ENCODE measurements at places on chromosomes 5 and 9.

- no peak for DNase-seq
Observed at GRCh38 chr9:129682381-129682780, 16.9 kb downstream of the PRRX2 start.

DNA sequence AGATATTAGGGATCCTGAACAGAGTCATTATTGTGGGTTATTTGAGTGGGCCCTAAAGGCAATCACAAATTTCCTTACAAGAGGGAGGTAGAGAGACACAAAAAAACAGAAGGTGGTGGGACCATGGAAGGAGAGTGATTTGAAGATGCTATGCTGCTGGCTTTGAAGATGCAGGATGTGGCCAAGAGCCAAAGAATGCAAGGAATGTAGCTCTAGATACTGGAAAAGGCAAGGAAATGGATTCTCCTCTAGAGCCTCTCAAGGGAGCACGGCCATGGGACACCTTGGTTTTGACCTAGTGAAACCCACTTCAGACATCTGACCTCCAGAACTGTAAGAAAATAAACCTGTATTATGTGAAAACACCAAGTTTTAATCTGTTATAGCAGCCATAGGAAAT, 53.8 kb downstream of the TTC39B start:
- DNase-seq, result no peak

DNA sequence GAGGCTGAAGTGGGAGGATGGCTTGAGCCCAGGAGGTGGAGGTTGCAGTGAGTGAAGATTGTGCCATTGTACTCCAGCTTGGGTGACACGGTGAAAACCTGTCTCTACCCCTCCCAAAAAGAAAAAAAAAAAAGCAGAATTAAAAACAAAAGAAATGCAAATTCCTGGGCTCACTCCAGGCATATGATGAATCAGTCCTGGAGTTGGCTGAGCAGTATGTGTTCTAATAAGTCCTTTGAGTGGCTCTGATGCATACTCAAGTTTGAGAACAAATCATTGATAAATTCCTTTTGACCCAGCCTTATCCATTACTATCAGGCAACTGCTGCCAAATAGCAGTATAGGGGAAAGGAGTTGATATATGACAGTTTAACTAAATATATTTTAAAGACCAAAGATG, 28.3 kb downstream of the UHRF2 start:
- DNase-seq, result no peak

DNA sequence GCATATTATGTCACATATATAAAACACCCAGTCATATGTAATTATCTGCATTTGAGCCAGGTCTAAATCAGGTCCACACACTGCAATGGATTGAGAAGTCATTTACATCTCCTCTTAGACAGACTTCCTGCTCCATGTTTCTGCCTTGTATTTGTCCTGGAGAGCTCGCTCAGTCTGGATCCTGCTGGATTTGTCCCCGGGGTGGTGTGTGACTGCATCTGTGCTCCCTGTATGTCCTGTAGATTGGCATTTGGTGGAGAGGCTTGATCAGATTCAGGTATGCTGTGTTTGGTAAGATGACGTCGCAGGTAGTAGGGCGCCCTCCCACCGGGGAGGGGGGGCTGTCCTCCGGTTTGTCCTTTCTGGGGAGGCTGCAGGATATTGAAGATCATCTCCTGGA, 33.6 kb upstream of the IER5L start:
- DNase-seq, result no peak

- DNase-seq, result no peak
Observed at GRCh38 chr9:131404581-131404980, 10.7 kb downstream of the PRRC2B start.

DNA sequence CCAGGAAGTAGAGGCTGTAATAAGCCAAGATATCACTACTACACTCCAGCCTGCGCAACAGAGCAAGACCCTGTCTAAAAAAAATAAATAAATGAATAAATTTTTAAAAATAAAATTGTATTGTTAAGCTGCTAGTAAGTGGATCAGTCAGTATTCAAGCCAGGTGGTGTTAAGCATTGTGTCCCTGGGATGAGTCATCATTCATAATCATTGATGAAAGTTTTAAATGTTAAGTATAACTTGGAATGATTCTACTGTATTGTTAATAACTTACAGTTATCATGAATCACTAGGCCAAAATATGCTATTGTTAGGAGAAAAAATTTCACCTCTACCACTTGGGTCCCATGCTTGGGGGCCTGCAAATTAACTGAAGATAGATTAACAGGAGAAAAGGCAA, 38.2 kb downstream of the MED10 start:
- DNase-seq, result no peak

DNA sequence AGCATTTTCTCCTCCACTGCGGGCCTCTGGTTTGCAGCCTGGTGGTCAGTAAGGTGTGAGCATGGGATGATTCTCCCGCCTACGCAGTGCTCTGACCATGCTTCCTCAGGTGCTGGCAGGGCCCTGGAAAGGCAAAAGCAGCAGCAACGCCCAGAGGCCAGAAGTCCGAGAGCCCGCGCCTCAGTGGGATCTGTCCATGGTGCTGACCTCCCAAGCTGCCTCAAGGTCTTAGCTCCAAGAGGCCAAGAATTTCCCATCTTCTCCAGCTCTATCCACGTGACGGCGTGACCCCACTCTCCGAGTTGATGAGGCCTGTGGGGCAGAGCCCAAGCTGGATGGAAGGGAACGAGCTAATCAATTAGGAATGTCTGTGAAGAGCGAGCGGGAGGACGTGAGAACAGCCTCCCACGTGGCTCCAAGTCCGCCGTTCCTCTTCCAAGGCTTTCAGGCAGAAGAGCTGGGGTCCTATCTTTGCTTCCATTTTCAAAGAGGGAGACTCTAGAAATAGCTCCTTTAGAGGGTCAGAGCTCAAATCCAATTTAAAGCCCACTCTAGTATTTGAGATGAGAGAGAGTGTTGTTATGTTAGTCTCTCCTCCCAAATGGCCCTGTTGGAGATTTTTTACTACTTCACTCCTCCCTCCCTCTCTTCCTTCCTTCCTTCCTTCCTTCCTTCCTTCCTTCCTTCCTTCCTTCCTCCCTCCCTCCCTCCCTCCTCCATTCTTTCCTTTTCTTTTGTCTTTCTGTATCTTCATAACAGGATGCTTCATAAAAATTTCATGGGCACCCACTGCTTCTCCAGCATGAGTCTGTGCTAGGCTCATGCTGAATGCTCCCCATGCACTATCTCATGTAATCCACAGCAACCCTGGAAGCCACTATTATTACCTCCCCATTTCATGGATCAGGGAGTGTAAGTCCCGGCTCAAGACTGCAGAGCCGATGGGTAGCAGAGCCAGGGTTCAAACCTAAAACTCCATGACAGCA, 69.3 kb downstream of the OLFM1 start:
- DNase-seq, result peak; percentile 2

- DNase-seq, result no peak
Observed at GRCh38 chr5:107337281-107337680, 333.5 kb downstream of the EFNA5 start.

DNA sequence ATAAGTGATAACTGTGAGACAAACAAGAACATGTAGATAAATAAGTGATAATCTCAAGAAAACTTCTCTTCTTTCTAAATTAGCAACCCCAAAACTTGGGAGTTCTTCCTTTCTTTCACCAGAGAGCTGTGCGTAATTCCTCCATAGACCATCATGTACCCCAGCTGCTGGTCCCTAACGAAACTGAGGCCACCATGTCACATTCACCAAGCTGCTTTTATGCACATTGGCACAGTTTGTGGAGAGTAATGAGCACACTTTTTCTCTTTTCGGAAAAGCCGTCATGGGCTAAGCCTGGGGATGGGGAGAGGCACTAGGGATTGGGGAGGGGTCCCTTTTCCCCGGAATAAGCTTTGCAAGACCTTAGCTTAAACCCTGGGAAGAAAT, 561.4 kb downstream of the BNC2 start:
- DNase-seq, result no peak

- no peak for DNase-seq
Observed at GRCh38 chr9:119280740-119281485, 88.3 kb downstream of the BRINP1 start.

- DNase-seq, result no peak
Observed at GRCh38 chr5:133200256-133200655, 148.4 kb downstream of the HSPA4 start.

- DNase-seq, result peak; percentile 83
Observed at GRCh38 chr9:87711857-87712800, 13.8 kb upstream of the CTSL start.
